ENCODE measurements at places on chromosomes 5 and 9.

DNA sequence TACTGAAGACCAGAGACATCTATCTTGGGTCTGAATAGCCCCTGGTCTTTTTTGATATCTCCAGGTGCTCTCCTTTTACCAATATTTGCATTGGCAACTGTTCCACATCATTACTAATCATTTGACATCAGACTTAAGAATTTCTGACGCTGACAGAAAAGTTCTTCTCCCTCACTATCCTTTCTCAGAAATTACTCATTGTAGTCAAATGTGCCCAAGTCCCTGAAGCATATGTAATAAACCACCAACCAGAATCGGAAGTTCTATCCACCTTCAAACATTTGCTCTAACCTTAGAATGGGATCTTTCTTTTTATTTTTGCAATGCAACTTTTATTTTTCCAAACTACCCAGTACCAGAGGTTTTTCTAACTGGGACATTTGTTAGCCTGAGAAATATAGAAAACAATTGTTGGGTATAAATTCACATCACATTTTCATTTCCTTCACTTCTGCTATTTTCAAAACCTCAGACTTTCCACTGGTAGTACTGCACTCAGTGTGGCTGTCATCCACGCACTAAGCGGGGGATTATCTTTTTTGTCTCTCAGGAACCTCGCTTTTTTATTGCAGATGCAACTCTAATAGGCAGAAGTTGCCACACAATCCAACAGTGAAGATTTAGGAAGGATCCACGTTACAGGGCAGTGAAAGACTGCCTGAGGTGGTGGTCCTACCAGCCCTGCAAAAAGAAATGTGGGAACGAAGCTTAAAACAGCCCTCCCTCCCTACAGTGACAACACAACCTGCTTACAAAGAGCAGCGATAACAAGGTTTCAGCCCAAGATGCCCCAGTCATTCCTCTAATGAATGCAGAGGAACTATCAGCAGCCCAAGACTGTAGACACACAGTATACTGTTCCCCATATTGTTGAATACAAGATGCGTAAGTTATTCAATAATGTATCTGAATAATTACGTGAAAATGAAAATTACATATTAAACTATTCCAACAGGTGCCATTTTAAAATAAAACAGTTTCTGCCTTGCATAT is 201.2 kb downstream of the EBF1 start:
- DNase-seq = no peak

GRCh38 chr5:179874136-179874535 is 15.5 kb upstream of the MRNIP start:
- DNase-seq = no peak

GRCh38 chr9:19551124-19551929 is 142.5 kb downstream of the ACER2 start:
- no peak for DNase-seq

DNA sequence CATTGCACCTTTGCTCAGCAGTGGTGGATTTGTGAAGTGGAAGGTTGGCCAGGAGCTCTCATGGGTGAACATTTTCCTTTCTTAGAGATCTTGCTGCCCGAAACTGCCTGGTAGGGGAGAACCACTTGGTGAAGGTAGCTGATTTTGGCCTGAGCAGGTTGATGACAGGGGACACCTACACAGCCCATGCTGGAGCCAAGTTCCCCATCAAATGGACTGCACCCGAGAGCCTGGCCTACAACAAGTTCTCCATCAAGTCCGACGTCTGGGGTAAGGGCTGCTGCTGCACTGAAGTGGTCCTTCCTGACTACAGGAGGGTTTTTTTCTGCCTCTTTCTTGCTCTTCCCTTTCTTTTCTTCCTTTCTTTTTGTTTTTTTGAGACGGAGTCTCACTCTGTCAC is 21.8 kb downstream of the QRFP start:
- DNase-seq = no peak

GRCh38 chr5:141784529-141784928 is 93.7 kb downstream of the PCDH1 start:
- DNase-seq = no peak

- no peak for DNase-seq
Measured at GRCh38 chr5:82642313-82642712, 364.2 kb upstream of the RPS23 start.

DNA sequence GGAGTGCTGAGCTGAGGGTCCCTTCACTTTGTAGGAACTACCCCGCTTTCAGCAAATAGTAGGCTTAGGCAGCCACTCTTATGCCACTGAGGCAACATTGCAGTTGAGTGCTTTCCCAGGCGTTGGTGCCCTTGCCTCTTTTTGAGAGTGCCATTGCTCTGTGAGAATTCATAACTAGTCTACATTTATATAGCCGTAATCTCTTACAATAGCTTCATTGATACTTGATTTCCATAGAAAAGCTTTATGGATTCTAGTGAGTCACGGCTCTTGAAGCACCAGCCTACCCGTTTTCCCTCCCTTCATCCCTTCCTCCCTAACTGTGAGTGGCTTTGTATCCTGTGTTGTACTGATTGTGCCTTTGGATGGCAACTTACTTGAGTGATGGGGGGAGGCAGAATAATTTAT is 283.9 kb downstream of the AOPEP start:
- no peak for DNase-seq

- no peak for DNase-seq
Measured at GRCh38 chr5:36619012-36619635, 12.7 kb downstream of the SLC1A3 start.

GRCh38 chr9:134405527-134405926 is 79.3 kb downstream of the RXRA start:
- DNase-seq = no peak

GRCh38 chr5:139982157-139982974 is 60.7 kb downstream of the NRG2 start:
- DNase-seq = no peak

DNA sequence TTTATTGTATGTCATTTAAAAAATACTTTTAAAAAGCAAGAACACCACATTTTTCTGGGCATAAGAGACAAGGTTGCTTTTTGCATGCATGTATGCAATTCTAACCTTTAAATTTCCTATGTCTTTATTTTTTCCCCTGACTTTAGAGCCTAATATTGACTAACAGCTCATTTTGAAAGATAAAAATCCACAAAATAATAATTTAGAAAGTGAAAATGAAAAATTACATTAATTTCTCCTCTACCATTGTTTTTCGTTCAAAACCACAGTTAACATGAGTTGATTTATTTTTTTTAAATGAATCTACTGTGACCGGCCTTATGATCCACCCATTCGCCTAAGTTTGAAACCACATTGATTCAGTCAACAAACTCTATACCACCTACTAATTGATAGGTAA is 137.5 kb upstream of the CDKN2B start:
- DNase-seq = no peak
